ENCODE measurements at places on chromosomes 5 and 9.

- no peak for DNase-seq
These were observed 92.7 kb upstream of the SAP30L start for GRCh38 chr5:154352960-154353548.

GRCh38 chr5:180600554-180601041 is 9.3 kb upstream of the SCGB3A1 start:
- no peak for DNase-seq

GRCh38 chr9:77954666-77955015 is 77.0 kb downstream of the GNAQ start:
- DNase-seq, result no peak

DNA sequence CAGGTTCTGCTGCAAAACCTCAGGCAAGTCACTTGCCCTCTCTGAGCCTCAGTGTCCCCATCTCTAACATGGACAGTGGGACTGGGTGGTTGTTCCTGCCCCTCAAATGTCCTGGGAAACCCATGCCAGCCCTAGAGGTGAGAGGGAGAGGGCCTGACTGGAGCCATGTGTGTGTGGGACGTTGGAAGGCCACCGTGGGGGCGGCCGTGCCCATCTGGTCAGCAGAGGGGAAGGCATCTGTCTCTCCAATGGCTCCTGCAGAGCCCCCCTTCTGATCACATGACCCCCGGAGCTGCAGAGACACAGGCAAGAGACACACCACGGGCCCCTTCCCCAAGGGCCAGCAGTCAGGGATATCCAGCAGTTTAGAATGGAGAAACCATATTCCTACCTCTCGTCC is 1.7 kb downstream of the DNM1 start:
- no peak for DNase-seq

GRCh38 chr9:15999422-16000339 is 446.8 kb downstream of the CCDC171 start:
- peak; percentile 96 for DNase-seq

DNA sequence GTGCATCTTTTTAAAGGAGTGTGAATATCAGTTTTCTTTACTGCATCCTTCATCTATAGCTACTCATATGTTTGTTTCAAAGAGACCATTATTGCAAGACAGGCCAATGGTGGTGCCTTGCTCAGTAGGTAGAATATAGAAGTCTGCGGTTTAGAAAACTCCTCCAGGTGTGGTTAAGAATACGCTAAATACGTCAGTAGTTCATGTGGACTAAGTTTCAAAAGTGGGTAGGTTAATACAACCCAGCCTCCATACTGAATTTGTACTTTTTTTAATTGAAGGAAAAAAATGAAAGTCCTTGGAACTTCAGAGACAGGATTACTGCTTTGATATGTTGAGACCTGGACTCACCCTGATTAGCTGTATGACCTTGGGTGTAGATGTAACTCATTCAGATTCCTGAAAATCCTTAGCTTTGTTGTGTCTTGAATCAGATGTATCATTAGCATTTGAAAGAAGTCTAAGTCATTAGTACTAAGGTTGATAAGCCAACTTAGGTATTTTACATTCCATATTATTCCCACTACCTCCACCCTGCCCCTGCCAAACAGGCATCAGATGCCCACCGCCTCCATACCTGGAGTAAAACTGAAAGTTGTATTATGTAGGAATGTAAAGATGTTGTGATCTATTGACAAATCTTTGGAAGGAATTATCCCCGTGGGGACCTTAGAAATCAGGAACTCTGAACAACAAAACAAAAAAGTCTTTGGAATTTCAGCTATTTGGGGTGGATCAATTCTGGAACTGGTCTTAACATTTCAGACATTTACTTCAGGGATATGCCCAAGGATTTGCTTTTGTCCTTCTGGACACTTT is 6.1 kb downstream of the BASP1 start:
- DNase-seq, result no peak

DNA sequence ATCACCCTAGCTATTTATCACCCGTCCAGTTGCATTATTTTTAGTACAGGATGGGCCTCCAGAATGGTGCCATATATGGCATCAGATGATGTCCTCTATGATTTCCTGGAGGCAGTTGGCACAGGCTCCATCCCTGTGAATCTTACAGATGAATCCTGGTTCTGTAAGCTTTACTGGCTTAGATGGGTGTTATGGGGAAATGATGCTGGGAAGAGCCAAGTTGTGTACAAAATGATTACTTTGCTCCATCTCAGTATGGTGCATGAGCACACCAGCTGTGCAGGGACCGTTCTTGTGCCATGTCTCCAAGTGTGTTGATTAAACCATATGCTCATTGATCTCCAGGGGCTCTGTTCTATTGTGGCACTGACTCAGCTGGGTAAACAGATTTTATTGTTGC is 755.7 kb downstream of the TLR4 start:
- DNase-seq, result no peak

DNA sequence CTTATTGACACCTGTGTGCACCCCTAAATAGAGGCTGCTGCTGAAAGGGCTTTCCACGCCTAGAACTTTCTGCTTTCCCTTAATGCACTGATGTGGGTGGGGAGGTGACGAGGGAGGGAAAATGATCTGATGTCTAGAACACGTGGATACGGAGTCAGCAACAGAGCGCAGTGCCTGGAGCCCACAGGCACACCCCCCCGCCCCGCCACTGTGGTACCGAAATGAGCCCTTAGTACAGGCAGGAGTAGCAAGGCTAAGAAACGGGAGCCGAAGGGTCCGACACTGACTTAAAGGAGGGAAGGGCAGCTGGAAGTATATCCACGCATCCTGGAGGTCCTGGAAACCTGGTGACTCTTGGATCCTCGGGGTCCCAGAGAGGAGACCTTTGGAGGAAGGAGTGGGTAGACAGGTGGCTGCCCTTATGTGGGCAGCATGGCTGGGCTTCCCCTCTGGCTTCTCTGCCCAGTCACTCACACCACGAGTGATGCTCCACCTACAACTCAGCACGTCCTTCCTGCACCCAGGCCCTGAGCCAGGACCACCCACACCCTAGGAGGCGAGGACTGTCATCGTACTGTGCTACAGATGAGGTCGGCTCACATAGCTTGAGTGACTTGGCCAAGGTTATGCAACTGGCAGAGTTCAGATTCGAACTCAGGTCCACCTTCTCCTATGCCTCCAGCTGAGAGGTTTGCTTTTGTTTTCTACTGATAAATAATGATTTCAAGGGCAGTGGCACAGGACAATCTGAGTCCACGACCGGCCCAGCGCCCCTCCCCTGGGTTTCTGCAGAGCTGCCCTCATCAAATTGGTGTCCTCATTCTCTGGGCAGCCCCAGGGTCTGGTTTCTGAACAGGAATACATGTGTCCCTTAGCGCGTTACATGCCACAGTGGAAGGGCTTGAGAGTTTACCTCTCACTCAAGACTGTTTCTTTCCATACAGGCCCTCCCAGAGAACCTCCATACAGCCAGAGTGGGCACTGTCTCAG is 4.7 kb upstream of the VAV2 start:
- DNase-seq, result peak; percentile 20

DNA sequence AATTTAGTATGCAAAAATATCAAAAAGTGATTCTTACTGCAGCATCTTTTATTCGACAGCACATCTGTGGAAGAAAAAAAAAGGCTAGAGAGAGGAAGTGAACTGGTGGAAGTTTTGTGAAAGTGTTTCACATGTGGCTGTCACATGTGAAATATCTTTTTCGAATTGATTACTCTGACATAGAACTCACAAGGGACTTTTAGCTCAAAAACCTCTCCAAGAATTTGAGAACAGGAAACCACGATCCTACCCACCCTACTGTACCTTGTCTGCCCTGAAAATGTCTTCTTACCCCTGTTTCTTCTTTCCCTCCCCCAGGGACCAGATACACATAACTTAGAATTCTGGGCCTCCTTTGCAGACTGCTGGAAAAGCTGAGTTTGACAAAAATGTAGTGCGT is 106.5 kb upstream of the PRRC1 start:
- no peak for DNase-seq

DNA sequence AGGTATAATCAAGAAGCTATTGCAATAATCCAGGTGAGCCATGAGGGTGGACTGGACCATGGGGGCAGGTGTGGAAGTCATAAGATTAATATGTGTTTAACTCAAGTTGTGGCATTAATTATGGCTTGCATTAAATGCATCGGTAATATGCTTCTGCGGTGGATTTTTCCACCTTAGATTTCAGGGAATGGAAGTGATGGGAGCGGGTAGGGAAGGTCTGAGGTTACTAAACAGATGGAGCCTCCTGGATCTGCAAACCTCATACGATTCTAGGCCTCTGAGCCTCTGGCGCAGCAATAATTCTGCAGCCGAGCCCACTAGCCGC is 286 bp upstream of the ZNF483 start:
- DNase-seq, result no peak

- no peak for DNase-seq
These were observed 182.6 kb upstream of the GLRA1 start for GRCh38 chr5:152107220-152107619.

- DNase-seq, result no peak
These were observed 96.8 kb downstream of the CAMK4 start for GRCh38 chr5:111320953-111321352.

DNA sequence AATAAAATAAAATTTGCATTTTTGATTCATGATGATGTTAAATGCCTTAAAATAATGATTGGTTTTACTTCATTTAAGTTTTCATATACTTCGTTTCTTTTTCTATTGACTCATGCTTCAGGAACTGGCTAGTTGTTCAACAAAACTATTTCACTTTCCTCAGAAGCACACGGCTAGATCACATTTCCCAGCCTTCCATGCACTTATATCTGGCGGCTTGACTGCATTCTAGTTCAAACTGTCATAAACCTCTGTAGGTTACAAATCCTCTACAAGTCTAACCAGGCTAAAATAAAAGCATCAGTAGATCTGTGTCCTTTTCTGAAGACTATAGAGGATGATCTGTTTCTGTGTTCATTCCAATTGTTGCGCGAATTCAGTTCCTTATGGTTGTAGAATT is 46.3 kb upstream of the CNTLN start:
- DNase-seq, result peak; percentile 9

- DNase-seq, result peak; percentile 67
These were observed 238.1 kb downstream of the ACTL7B start for GRCh38 chr9:108617676-108618075.

GRCh38 chr9:120792898-120793765 is at the start of gene FBXW2:
FBXW2 (minus strand) TSS chr9:120793416; CDS start chr9:120788258, 5,158 bp downstream.
- DNase-seq, result peak; percentile 91

DNA sequence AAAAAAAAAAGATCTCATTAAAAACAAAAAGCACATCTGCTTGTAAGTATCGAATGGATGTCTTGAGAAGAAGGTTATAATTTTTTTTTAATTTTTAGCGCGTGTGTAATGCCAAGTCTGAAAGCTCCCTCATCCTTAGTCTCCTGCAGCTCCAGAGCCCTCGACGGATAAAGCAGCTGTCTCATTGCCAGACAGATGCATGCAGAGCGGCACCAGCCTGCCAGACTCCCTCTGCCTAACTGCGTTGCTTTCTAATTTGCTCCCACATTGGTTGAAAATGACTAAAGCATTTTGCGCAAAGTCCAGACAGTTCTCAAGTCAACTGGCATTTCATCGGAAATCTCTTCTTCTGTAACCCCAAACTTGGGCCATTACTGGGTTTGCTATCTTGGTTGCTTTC is 29.4 kb downstream of the OLFM1 start:
- DNase-seq, result no peak

- peak; percentile 33 for DNase-seq
These were observed 232.3 kb downstream of the GAS1 start for GRCh38 chr9:86714999-86715398.

- no peak for DNase-seq
These were observed 11.0 kb downstream of the ABCA2 start for GRCh38 chr9:137017071-137017470.

GRCh38 chr9:96222132-96222531 is 79.8 kb downstream of the HSD17B3 start:
- DNase-seq, result no peak

DNA sequence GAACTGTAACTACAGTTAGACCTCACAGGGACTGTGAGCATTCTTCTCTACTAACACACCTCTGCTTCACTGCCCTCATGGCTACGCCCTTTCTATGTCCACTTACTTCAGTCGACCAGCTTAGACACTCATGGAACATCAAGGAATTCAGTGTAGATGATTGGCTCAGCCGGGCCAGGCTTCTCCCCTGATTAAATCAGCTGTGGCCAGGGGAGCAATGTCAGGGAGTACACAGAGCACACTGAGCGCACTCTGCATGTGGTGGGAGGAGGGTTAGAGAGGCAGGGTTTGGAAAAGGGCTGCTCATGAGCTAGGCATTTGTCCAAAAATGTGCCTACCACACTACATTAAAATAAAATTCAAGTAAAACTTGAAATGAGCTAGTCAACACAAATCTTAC is 400.5 kb downstream of the ARRDC3 start:
- no peak for DNase-seq

DNA sequence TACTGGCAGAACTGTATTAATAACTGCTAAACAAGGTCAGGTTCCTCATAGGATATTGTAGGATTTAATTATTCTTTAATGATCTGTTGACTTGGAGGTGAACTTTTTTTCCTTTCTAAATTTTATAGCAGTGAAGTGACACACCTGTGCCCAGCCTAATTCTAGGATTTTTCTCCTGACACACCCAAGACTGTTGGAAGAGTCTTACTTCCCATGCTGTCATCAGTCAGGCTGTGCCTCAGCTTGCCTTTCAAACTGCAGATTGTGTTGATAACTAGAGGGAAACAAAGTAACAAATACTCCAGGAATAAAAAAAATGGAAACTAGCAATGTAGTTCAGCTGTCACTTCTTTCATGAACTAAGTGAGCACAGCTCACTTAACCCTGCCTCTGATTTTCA is 22.0 kb downstream of the OTULIN start:
- no peak for DNase-seq

DNA sequence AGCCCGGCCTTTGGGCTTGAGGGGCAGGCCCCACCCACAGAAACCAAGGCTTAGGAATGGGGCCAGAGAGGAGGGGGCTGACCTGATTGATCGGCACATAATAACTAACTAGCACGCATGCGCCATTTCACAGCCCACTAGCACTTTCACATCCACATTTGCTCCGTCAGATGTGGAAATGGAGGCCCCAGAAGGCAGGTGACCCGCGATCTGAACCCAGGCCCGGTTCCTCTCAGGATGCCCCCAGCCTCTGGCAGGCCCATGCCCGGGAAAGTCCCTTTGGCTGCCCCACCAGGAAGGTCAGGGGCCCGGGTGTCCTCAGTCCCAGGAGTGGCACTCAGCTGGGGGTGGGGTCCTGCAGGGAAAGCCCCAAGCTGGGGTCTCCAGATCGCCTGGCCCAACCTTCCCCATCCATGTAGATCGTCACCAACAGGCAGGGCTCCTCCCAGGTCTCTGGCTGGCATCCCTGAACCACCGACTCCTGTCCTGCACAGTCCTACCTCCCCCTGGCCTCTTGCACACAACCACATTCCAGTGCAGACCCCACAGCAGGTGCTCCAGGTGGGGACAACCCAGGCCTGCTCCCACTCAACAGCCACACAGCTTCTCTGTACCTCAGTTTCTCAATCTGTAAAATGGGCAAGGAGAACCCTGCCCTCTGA is 46.7 kb downstream of the VAV2 start:
- DNase-seq, result no peak

All from EH (cell line).